CD4-positive, CD25-positive, alpha-beta regulatory T cell (primary cell): ENCODE measurements at places on chromosomes 5 and 9. TPM values are rescaled to one million over a fixed set of nuclear protein-coding genes. Genes with fewer than 3 reads are reported as not detected.

Gene CATSPER3
- 0.37 TPM for polyA plus RNA-seq

Gene GDA
- polyA plus RNA-seq = not detected

Gene UBE2R2
- polyA plus RNA-seq = 20.3 TPM

Gene CNTNAP3
- polyA plus RNA-seq = not detected

Gene HAPLN1
- not detected for polyA plus RNA-seq

Gene SHROOM1
- not detected for polyA plus RNA-seq

Gene NOTCH1
- polyA plus RNA-seq = 1.5 TPM

Gene LHX3
- not detected for polyA plus RNA-seq

Gene ZNF883
- 0.70 TPM for polyA plus RNA-seq

Gene DMXL1
- 13.1 TPM for polyA plus RNA-seq

Gene BRIX1
- 49.7 TPM for polyA plus RNA-seq

Gene HACD4
- 8.9 TPM for polyA plus RNA-seq

Gene FOXD4L6
- polyA plus RNA-seq = not detected

Gene HTR1A
- not detected for polyA plus RNA-seq

Gene RLN2
- polyA plus RNA-seq = 7.2 TPM

Gene CMYA5
- polyA plus RNA-seq = not detected

Gene PDLIM4
- polyA plus RNA-seq = not detected

Gene DBH
- not detected for polyA plus RNA-seq

Gene AQP7
- polyA plus RNA-seq = 0.15 TPM

Gene GABRA1
- polyA plus RNA-seq = not detected

Gene FCHO2
- polyA plus RNA-seq = 0.92 TPM

Gene PANK3
- polyA plus RNA-seq = 5.3 TPM
